ENCODE measurements at places on chromosomes 13 and 19.

- DNase-seq, result no peak
Observed at GRCh38 chr13:98447881-98448641, 128.8 kb downstream of the STK24 start.

- DNase-seq, result no peak
Observed at GRCh38 chr19:13980340-13980739, 25.8 kb downstream of the RFX1 start.

- DNase-seq, result no peak
Observed at GRCh38 chr13:79427265-79427664, 21.2 kb upstream of the RBM26 start.

- no peak for DNase-seq
Observed at GRCh38 chr13:46160471-46161066, 21.4 kb downstream of the LCP1 start.

GRCh38 chr19:33260628-33261418 lies 35.2 kb upstream of the SLC7A10 start:
- DNase-seq, result no peak

- no peak for DNase-seq
Observed at GRCh38 chr13:40402931-40403431, 263.5 kb downstream of the FOXO1 start.

GRCh38 chr19:45770192-45771101 lies 1.4 kb upstream of the SIX5 start:
- peak; percentile 82 for DNase-seq

DNA sequence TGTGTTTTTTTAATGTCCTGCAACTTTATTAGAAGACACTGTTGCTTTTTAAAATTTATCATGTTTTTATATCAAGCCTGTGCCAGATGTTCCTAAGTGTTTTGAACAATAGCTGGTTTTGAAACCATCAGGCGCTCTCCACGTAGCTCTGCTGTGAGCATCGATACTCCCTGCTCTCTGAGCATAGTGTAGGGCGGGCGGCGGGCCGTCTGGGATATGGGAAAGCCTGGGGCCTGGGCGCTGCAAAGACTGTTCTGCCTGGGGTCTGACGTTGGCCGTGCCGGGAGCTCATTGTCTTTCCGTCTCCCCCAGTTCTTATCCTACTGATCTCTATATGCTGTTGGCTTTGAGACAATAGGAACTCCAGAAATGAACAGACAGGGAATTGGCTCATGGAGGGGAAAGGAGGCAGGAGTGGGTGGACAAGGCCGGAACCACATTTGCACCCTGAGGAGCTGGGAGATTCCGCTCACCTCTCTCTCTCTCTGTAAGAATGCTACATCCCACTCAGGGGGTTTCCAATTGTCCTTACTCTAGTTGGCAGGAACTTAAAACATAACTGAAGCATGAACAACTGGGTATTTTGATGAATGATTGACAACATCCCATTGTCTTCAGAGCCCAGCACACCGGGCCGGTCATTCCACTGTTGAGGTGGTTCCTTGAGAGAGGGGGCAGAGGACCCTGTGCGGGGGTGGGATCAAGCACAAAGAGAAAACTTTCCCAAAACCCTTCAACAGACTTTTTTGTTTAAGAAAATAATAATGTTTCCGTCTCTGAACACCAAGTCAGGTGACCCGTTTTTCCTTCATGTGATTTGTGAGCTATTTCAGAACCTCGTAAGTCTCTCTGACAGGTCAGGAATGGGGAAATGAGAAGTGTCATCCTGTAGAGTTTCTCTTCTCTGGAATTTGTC lies 64.7 kb downstream of the COL4A2 start:
- no peak for DNase-seq

Data from stimulated activated CD8-positive, alpha-beta memory T cell treated with anti-CD3 and anti-CD28 coated beads, Interleukin-7, amount 100 ng/mL, for 1 hour (primary cell).